A549 treated with DMSO at 1 μM for 4 hours (cell line): ENCODE measurements at places on chromosomes 12 and 14. TPM values are rescaled to one million over a fixed set of nuclear protein-coding genes. Genes with fewer than 3 reads are reported as not detected.

Gene CPNE6
- not detected in 5 replicates for total RNA-seq

Gene RASSF9
- total RNA-seq, result 0.22 to 0.46 TPM (median 0.40 TPM) in 5 replicates

Gene MYF5
- total RNA-seq, result not detected in 5 replicates

Gene GPD1
- 0.10 to 0.39 TPM (median 0.20 TPM) in 5 replicates for total RNA-seq
